ENCODE measurements at places on chromosomes 7 and 10. TPM values are rescaled to one million over a fixed set of nuclear protein-coding genes. Genes with fewer than 3 reads are reported as not detected.

- DNase-seq: no peak
Observed at GRCh38 chr10:106981452-106982075, 182.9 kb downstream of the SORCS1 start.

- no peak for DNase-seq
Observed at GRCh38 chr7:116259871-116260440, 49.6 kb downstream of the TES start.

AP4M1 gene
- total RNA-seq: 15.0 TPM

- DNase-seq: no peak
Observed at GRCh38 chr10:3785851-3786271, 852 bp upstream of the KLF6 start.

- no peak for DNase-seq
Observed at GRCh38 chr10:30192846-30193608, 133.6 kb upstream of the JCAD start.

- no peak for DNase-seq
Observed at GRCh38 chr10:131929122-131929845, 28.5 kb downstream of the PPP2R2D start.

GRCh38 chr10:89079961-89080360, 89.4 kb downstream of the FAS start:
- no peak for DNase-seq

DNA sequence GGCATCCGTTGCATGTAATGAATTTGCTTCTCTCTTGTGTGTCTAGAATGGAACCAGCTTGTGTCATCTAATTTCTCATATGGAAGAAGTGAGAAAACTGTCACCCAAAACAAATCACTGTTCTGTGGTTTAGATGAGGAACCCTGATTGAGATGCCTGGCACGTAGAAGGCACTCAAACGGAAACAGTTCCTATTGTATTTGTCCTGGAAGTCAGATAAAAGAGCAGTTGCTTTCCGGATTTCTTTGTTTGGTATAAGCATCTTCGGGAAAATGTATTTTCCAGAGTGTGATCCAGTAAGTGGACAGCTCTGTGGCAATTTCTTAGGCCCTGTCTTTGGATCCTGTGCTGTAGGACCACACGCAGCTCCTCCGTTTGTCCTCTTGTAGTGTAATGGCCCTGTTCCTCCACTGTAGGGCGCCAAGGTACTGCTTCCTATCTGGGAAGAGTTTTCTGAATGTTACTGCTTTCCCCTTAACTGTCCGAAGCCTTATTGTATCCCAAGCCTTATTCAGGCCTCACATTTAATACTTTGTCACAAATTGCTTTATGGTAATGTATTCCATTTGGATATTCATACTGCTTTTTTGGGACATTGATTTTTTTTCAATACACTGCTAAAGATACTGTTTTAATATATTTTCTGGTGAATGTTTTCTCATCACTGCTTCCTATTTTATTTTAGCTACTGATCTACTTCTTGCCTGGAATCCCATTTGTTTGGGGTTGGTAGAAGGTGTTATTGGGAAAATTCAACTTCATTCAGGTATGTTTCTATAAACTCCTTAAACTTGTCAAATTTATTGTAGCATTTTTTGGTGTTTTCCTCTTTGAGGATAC, 24.8 kb downstream of the INPP5F start:
- DNase-seq: no peak

DNA sequence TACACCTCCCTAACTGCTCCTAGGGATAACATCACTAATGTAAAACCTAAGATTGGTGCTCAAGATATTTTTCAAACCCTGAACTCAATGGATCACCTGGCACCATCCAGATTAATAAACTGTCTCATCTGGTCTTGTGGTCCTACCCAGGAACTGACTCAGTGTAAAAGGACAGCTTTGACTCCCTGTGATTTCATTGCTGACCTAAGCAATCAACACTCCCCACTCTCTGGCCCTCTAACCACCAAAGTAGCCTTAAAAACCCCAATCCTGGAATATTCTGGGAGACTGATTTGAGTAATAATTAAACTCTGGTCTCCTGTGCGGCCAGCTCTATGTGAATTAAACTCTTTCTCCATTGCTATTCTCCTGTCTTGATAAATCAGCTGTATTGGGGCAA, 6.2 kb upstream of the USP54 start:
- DNase-seq: no peak

DNA sequence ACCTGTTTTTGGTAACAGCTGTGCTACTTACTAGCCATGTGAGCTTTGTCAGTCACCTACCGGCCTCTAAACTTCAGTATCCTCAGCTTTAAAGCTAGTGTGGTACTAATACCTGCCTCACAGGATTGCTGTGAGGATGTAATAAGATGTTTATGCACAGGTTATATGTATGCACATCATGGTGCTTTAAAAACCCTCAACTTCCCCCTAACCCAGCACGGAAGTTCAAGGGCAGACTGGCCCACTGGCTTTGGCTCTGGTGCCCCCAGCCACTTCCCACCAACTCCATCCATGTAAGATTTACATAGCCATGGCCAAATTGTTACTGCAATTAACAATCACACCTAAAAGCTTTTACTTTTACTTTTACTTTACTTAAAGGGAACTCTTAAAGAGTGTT, 676.0 kb upstream of the GALNT17 start:
- DNase-seq: no peak

DNA sequence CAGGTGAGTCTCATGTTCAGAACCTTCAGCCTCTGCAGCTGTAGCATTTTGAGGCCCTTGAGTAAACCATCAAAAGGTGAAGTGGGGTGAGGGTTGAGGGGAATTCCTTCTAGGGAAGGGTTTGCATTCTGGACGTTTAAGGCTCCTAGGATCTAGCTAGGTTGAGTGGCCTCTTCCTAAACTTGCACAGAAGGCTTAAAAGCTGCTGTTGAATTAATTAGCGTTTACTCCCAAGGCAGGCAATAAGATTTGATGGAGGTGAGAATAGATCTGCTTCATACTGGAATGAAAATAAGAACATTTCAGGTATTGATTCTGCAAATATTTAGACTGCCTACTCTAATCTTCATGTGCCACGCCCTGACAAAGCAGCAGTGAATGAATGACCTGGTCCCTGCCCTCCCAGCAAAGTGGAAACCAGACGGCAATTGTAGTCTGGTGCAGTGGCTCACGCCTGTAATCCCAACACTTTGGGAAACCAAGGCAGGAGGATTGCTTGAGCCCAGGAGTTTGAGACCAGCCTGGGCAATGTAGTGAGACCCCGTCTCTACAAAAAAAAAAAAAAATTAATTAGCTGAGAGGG, 11.4 kb upstream of the KPNA7 start:
- no peak for DNase-seq

PHKG1 gene
- 2.3 TPM for total RNA-seq

- no peak for DNase-seq
Observed at GRCh38 chr10:60147576-60148265, 241.4 kb upstream of the CCDC6 start.

CSGALNACT2 gene
- 37.2 TPM for total RNA-seq

GRCh38 chr10:3568983-3569382, 216.0 kb downstream of the KLF6 start:
- DNase-seq: no peak
